ENCODE measurements at places on chromosomes 3 and 15.

GRCh38 chr3:40930131-40930538 lies 269.2 kb upstream of the CTNNB1 start:
- no peak for DNase-seq

DNA sequence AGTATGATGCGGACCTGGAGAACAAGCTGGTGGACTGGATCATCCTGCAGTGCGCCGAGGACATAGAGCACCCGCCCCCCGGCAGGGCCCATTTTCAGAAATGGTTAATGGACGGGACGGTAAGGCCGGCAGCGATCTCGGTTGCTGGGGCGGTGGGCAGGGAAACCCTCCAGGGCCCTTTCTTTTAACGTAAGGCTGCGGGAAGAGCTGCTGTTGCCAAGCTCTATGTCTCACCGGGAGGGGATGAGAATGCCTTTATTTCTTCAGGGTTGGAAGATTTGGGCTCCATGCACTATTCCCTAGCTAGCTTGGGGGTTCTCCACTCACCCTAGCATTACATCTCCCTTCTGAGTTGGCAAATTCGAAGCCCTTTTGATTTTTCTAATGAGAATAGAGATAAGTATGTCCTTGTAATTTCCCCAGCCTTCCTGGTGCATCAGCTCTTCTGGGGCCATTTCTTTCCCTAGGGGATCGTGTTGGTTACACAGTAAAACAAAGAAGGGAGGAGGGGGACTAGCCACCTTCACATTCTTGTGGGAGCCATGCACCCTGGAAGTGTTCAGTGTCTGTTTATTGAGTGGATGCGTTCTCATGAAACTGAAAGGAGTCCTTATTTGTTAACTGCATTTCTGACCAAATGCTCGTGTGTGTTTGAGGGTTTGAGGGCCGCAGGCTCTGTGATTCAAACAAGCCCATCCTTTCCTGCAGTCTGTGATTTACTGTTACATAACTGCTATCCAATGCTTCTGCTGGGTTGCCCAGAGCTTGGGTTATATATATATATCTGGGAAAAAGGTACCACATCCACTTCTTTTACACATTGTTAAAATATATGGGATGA lies 982 bp downstream of the TAGLN3 start:
- DNase-seq, result no peak

DNA sequence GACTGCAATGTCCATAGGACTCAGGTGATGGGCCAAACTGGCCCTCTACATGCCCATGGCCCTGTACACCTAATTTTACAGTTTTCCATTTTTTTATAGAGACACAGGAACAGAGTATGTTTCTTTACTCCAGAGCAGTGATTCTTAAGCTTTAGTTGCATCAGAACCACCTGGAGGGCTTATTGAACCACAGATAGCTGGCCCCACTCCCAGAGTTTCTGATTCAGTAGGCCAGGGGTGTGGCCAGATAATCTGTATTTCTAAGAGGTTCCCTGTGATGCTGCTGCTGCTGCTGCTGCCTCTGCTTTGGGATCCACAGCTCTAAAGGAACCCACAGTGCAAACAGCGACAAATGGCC lies 5.1 kb downstream of the RBP1 start:
- DNase-seq, result peak; percentile 59

DNA sequence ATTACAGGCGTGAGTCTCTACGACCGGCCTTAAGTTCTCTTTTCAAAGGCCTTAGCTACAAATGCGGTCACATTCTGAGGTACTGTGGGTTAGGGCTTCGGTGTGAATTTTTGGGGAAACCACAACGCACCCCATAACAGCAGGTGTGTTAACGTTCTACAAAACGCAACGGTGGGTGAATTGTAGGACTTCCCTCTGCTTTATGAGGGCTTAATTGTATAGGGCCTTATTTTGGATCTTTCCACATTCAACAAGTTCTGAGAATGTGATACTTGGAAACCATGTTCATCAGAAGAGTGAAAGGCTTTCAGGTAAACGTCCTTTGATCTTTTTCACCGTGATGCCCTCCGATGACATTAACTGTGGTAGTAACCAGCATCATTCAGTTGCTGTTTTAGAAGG lies 998.6 kb upstream of the CFAP20DC start:
- DNase-seq, result no peak

DNA sequence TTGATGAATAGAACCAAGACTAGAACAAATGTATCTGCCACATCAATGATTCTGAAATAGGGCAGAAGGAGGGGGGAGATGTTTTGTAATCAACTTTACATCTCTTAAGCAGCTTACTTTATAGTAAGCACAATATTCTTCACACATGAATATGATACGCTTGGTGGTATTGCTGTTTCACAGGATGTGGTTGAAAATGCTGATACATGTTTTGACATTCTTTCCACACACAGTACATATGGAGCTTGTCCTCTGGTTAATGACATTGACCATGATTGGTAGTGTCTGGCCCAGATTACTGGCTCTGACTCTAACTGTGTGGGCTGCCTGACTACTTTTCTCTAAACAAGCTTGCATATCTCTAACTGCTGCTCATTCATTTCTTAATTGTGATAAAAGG lies 168.9 kb downstream of the KLHL25 start:
- DNase-seq, result no peak

DNA sequence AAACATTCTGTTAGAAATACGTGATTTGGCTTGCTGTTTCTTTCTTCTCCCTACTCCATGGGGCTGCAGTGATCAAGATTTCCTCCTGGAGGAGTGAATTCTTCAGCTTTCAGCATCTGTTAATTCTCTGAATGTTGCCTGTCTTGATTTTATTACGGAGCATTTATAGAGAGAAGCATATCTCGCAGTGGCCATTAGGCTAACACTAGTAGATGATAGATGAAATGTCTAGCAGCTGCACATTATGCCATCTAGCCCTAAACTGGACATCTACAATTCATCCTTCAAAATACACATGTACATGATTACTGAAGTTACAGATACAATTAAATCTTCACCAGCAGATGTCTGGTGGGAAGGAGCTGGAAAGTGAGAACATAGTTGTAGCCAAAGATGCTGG lies 769.8 kb upstream of the NECTIN3 start:
- DNase-seq, result no peak
